ENCODE measurements at places on chromosomes 5 and 9.

- no peak for DNase-seq
Observed at GRCh38 chr5:9733486-9733885, 103.3 kb upstream of the TAS2R1 start.

- no peak for DNase-seq
Observed at GRCh38 chr9:112421771-112422222, 41.9 kb downstream of the HSDL2 start.

DNA sequence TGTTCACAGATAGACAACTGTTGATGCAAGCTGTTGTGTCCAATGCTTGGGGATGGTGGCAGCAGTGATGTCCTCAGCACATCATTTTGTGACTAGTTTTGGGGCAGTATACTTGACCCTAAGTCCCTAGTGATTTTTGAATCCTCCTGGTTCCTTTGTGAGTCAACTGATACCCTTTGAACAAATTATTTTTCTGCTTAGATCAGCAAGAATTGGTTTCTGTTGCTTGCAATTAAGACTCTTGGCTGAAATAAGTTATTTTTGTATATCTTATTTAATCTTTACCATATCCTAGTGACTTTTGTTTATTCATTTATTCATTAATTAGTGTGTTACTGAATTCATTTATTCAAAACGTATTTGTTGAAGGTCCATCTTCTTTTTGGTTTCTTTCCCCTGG is 392.0 kb upstream of the SGCD start:
- no peak for DNase-seq

GRCh38 chr9:116377179-116377798 is 223.7 kb downstream of the PAPPA start:
- peak; percentile 72 for DNase-seq

- no peak for DNase-seq
Observed at GRCh38 chr9:128164307-128164885, 4.3 kb downstream of the BBLN start.

- no peak for DNase-seq
Observed at GRCh38 chr5:9715891-9716335, 85.8 kb upstream of the TAS2R1 start.

DNA sequence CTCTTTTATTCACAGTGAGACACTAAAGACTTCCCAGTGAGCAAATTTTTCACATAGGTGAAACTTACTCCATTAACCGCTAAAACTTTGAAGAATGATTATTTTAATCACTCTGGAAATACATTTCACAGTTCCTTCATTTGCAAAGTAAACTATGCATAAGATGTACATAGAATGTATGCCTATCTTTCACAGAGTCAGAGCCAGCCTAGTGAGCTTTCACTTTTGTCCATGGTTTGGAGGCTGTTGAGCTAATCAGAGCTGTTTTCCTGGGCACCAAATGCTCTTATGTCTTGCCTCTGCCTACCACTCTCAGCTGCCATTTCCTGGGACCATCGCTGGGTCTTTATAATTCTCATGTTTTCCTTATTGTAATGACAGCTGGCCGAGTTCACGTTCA is 67.3 kb downstream of the PDE8B start:
- DNase-seq, result no peak

- DNase-seq, result no peak
Observed at GRCh38 chr5:76717222-76718083, 1.5 kb downstream of the F2R start.

DNA sequence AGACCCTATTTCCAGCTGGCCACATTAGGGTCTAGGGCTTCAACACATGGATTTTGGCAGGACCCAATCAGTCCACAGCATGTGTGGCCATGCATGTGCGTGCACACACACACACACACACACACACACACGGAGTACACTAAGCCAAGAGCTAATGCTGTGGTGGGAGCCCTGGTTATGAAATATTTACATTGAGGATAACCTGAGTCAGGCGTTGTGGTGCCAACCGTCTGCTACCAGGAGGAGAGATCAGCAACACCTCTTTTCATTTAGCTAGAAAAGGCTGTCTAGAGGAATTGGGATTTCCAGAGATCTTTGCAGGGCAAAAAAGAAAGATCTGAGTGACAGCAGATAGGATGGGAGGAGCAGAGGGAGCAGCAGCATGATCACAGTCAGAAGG is 141.5 kb downstream of the TRPM3 start:
- no peak for DNase-seq

DNA sequence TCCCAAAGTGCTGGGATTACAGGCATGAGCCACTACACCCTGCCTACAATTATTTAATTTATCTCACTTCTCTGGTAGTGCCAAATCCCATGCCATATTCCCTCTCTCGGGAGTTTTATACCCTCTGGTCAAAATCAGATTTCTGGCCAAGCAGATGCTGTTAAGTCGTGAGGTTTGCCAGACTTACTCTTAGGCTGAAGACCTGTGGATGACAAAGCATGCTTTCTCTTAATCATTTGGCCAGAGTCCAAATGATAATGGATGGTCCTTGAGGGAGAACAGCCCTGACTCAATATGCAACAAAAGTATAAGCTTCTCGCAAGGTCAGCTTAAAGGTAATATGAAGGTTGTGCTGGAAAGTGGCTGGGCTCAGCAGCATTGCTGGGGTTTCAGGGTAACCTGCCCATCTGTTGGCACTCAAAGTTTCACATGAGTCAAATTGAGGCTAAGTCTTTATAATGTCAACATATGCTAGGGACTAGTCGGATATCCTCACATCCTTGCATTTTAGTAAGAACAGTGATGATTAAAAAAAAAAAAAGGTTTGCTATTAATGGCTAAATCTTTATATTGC is 280.1 kb downstream of the KIF4B start:
- no peak for DNase-seq

DNA sequence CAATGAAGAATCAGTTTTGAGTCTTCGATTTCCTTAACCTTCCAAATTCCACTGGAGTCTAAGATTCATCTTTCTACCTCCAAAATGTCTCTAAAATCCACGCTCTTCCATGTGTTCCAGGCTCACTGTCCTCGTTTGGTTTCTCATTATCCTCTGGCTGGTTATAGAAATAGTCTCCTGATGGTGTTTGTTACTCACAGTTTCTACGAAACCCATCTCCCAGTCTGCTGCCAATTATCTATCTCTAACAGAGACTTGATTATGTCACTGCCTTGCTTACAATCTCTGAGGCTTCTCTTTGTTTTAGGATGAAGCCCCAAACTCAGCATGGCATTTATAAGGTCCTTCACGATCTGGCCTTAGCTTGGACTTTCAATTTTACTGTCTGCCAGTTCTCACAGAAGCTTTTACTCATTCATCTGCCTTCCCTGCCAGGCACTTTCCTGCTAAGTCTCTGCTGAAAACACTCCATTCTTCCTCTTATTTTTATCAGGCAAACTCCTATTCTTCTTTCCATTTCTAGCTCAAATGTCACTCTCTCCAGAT is 339.6 kb upstream of the SGCD start:
- no peak for DNase-seq

DNA sequence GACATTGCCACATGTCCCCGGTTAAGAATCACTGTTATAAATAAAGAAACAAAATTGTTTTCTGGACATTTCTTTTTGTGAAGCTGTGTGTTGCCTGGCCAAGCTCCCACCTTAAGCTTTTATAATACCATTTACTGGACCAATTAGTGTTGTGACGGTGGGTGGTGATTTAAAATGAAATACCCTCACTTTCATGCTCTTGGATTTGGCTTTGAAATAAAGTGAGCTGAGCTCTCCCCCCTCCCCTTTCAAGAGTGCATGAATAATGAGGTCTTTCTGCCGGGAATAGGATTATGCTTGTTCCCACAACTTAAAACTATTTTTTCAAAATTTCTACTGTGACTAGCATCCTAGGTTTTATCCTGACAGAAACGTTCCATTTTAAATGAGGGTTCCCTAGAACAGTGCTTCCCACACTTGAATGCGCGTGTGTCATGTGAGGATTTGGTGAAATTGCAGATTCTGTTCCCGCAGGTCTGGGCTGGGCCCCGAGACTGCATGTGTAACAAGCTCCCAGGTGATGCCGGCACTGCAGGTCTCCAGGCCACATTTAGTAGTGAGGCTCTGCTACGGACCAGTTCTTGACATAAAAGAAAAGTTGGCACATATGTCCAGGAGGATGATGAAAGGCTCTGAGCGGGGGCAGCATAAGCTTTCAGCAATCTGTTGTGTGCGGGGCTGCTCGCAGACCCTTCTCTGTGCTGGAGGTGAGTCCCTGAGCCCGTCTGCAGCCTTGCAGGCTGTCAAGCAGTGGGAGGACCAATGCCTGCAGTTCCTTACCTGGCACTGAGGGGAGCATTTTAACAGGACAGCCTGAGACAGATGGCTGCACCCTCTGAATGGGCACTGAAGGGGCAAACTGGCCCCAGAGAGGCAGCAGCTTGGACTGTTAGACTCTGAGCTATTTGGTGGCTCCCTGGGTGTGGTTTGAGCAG is 24.4 kb downstream of the IQGAP2 start:
- no peak for DNase-seq

- DNase-seq, result no peak
Observed at GRCh38 chr9:33082128-33082527, 5.7 kb upstream of the SMU1 start.

GRCh38 chr5:35302544-35302943 is 72.3 kb upstream of the PRLR start:
- DNase-seq, result no peak

- DNase-seq, result no peak
Observed at GRCh38 chr5:112514111-112514510, 95.0 kb upstream of the EPB41L4A start.

DNA sequence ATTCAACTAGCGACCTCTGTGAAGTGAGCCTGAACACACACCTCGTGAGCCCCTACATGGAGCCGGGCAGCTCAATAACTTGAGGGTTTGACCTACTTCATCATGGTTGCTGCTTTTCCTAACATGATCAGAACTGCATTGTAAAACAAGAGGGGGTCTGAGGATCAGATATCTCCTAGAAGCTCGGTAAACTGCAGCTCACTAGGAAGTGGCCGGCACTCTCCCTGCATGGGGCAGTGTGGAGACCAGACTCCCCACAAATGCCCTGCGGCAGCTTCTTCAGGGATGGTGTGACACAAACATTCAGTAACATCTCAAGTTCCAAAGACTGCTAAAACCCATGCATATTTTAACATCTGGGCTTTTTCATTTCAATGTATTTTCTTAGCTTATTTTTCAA is 18.5 kb downstream of the LHFPL2 start:
- DNase-seq, result no peak

DNA sequence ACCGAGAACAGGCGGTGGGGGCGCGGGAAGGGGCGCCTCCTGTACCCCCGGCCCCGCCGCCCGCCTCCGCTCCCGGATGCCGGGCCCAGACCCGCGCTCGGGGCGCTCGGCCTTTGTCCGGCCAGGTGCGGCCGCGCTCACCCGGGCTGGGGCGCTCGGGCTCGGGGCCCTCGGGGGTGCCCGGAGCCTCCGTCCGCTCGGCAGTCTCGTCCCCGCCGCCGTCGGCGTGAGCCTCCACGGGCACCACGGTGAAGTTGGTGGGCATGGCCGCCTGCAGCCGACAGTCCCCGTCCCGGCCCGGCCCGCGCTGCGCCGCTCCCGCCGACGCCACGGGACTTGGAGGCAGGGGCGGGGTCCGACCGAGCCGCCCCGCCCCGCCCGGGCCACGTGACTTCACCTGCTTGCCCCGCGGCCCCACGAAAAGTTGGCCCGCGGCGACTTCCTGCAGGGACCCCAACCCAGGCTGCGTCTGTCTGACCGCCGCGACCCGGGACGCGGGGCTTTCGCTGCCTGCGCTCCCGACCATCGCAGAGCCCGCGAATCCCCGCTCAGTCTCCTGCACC is at the start of gene SLC12A7:
SLC12A7 (minus strand) TSS at position 337 of the 563 bp plus-strand sequence; CDS start at position 265, 72 bp downstream.
- peak; percentile 80 for DNase-seq

All from RWPE1 (cell line).